ENCODE measurements at places on chromosomes 16 and 17. TPM values are rescaled to one million over a fixed set of nuclear protein-coding genes. Genes with fewer than 3 reads are reported as not detected.

Gene WNK4
- not detected for total RNA-seq

Gene FBXL16
- 0.59 TPM for total RNA-seq

Gene COX6A2
- not detected for total RNA-seq

Gene MC1R
- 3.3 TPM for total RNA-seq

Gene PYDC1
- total RNA-seq: not detected

Gene OR3A3
- not detected for total RNA-seq

Gene ACSF3
- total RNA-seq: 27.2 TPM

Gene TSR3
- 52.9 TPM for total RNA-seq

Gene PAQR4
- 6.2 TPM for total RNA-seq

Gene CIBAR2
- total RNA-seq: not detected

Gene SLC9A5
- 1.1 TPM for total RNA-seq

Gene C16orf96
- not detected for total RNA-seq

Gene PRKCB
- total RNA-seq: not detected

Gene ACAP1
- 2.2 TPM for total RNA-seq

Gene TLCD3A
- total RNA-seq: 33.2 TPM

Measured in subcutaneous preadipocyte (primary cell).